ENCODE measurements at places on chromosomes 4 and X. TPM values are rescaled to one million over a fixed set of nuclear protein-coding genes. Genes with fewer than 3 reads are reported as not detected.

Gene CTAG1A
- total RNA-seq, result not detected

Gene FGF16
- not detected for total RNA-seq

Gene MAGEB1
- total RNA-seq, result not detected

DNA sequence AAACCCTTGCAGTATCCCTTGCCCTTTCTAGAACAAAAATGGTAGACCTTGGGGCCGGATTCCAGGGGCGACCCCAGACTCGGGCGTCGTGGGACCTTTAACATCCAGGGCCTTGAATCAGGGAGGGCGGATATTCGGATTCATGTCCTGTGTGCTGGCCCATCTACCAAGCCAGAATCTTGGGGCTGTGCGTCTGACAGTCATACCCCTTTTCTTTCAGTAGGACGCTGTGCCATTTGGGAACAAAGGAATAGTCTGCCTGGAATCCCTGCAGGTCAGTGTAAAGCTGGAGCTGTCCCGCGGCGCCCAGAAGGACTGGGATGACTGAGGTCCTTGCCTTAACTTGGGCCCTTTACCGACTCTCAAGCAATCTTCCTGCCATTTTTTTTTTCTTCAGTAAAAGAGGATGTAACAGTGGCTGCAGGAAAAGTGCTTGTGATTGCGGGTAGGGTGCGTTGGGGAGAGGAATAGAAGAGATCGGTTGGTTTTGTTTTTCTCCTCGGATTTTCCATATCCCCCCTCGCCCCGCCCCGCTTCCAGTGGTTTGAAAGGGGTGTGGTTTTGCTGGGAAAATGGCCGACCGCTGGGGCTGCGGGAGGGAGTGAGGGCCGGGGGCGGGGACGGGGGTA is 518 bp downstream of the ARMCX1 start:
- H3K36me3 ChIP-seq, result peaks cover 7% of the 10 kb centered on the region
- H3K4me3 ChIP-seq, result peak overlapping the region; percentile 65
- H3K27me3 ChIP-seq, result no peaks in the 10 kb centered on the region
- peak overlapping the region; percentile 75 for H3K27ac ChIP-seq

- no peak overlapping the region for H3K4me3 ChIP-seq
- no peaks in the 10 kb centered on the region for H3K27me3 ChIP-seq
- no peaks in the 10 kb centered on the region for H3K36me3 ChIP-seq
- DNase-seq, result no peak
- H3K27ac ChIP-seq, result no peak overlapping the region
These were observed 48.5 kb downstream of the MAGEC2 start for GRCh38 chrX:142156567-142156966.

DNA sequence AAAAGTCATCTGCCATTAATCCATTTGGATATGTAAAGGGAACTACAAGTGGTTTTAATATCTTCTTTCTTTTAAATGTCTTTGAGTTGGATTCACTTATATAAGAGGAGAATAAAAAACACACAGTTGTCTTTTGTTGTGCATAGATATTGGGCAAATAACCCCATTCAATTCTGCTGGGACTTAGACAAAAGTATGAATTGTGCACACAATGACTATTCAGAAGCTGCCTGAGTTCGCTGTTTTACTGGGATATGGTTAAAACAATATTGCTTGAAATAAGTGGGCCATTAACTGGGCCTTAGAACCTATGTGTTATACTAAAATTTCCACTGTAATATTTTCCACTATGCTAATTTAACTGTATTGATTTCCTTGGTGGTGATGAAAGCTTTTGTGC is 71.7 kb downstream of the PCYT1B start:
- H3K4me1 ChIP-seq, result no peaks in the 10 kb centered on the region
- no peaks in the 10 kb centered on the region for H3K27me3 ChIP-seq
- DNase-seq, result no peak
- H3K36me3 ChIP-seq, result no peaks in the 10 kb centered on the region
- H3K27ac ChIP-seq, result no peak overlapping the region

GRCh38 chr4:183142571-183143550 is 43.8 kb downstream of the WWC2 start:
- H3K4me1 ChIP-seq, result peaks cover 25% of the 10 kb centered on the region
- H3K4me3 ChIP-seq, result no peak overlapping the region
- DNase-seq, result peak; percentile 67
- no peaks in the 10 kb centered on the region for H3K27me3 ChIP-seq
- no peak overlapping the region for H3K27ac ChIP-seq
